Fibroblast of mammary gland (primary cell): ENCODE measurements at places on chromosomes 11 and 22.

DNA sequence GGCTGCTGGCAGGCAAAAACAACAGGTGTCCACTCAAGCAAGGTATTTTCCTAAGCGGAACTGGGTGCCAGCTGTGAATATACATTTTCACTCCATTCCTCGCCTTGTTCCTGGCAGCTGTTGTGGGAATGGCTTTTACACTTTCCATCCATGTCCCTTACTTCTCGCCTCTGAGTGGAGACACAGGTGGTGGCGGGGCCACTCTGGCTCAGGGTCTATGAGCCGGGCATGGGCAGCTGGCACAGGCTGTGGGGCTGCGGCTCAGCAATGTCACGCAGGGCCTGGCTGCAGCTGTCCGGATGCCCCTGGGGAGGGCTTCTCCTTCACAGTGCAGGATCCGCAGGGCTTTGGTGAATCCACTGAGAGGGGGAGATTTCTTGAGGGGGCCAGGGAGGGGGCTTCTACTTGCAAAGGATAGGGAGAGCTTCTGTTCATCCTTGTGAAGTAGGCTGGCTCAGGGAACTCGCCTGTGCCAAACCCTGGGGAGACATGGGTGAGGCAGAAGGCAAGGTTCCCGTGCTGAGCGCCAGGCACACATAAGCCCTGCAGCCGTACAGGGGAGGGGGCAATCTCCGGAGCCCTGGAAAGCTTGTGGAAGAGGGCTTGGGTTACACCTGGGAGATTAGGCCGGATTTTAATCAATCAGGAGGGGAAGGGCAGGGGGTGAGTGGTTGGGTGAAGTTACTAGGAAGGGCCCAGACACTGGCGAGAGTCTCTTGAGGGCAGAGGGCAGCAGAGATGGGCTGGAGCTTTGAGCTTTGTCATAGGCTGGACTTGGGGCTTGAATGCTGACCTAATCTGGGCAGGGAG lies 45.7 kb downstream of the KCNQ1OT1 start:
- no peak for DNase-seq

GRCh38 chr11:27124514-27125264 lies 84.1 kb downstream of the BBOX1 start:
- DNase-seq: peak; percentile 63

DNA sequence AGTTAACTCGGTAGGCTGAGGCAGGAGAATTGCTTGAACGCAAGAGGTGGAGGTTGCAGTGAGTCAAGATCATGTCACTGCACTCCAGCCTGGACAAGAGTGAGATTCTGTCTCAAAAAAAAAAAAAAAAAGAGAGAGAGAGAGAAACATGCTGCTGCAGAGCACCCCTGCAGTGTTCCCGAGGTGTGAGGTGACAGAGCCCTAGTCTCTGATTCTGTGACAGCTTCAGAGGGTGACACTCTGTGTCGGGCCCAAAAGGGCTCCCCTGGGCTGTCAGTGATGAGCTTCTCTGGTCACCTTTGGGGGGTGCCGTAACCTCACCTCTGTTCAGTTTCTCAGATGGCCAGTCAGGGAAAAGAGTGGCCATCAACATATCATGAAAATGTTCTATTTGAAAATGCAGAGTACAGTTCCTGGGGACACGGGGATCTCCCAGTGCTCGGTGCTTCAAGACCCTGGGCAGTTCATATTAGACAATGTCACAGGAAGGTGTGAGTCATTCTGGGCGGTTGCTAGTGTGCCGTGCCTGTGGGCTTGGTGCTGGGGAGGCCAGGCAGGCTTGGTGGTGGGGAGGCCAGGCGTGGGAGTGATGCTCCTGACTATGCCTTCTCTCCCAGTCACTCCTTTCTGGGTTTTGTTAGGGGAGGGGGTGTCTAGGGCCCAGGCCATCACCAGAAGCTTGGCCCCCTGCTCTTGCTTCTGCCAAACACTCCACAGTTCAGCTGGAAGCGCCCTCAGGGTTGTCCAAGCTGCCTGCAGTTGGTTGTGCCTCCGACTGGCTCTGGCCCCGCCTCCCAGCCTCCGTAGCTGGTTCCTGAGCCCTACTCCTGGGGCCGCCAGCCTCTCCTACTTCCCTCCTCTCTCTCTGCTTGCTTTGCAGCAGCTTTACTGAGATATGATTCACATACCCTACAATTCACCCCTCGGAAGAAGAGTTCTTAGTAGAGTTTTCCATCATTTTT lies 52.5 kb upstream of the CLDN5 start:
- peak; percentile 69 for DNase-seq

DNA sequence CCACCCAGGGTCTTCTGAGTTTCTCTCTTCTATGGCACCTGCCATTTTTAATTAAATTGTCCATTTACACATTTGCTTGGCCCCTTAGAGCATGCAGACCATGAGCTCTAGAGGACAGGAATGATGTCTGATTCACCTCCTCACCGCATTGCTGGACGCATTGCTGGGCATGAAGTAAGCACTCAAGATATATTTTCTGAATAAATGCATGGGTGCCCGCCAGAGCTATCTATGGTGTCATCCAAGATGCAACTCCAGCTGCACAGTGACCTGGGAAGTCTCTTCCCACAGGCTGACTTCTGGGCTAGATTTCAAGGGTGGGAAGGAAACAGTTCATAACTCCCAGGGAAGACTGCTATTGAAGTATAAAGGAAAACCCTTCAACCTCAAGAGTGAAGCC lies 66.6 kb upstream of the ASPHD2 start:
- DNase-seq: peak; percentile 68

DNA sequence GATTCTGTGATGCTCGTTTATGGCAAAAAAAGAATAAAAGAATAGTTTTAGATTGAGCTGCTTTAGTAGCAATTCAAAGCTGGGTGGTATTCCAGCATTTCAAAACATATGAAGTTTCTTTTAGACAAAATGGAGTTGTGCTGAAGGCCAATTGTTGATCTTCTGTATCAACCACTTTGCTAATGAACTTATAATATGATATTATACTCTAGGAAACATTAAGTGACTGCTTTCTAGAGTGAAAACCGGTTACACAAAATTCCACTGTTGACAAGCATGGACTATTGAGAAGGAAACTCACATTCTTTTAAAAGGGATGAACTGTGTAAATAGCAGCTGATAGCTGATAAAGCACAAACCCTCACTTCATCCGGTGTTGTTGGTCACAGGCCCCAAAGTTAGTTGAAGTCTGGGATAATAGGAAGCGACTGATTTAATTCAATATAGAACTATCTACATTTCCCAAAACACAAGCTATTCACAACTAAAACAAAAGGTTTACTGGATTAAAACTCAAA lies 255.1 kb downstream of the CADM1 start:
- DNase-seq: no peak

- peak; percentile 70 for DNase-seq
Observed at GRCh38 chr11:58316142-58316541, 42.7 kb downstream of the OR5B17 start.

GRCh38 chr11:48001438-48002021 lies 21.2 kb downstream of the PTPRJ start:
- DNase-seq: peak; percentile 94

DNA sequence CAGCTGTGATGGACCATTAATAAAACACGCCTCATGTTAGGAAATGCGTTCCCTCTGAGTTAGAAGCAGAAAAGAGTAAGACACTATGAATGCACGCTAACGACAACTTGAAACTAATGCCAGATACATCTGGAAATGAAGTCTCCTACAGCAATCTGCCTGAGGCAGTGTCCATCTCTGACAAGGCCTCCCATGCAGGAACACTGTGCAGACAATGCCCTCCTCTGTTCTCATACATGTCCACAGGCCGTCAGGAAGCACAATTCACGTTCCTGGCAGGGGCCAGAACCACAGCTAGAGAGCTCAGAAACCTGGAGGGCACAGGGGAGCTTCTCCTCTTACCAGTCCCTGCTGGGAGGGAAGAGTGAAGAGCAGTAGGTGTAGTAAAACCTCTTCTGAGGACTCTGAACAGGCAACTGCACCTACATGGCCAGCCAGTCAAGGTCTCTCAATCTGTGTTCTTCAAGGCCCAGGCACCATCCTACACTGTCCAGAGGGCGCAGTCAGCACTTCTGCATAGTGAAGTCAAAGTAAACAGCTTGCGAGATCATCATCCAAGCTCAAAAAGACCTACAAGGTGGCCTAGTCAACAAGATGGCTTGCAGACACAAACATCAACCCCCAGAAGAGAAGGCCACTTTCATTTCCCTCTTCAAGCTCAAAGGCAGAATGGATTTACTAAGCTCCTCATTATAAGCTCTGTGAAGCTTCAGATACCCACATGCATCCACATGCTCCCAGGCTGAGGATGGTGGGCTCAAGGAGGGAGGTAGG lies 41.5 kb upstream of the CYP2D6 start:
- DNase-seq: no peak

DNA sequence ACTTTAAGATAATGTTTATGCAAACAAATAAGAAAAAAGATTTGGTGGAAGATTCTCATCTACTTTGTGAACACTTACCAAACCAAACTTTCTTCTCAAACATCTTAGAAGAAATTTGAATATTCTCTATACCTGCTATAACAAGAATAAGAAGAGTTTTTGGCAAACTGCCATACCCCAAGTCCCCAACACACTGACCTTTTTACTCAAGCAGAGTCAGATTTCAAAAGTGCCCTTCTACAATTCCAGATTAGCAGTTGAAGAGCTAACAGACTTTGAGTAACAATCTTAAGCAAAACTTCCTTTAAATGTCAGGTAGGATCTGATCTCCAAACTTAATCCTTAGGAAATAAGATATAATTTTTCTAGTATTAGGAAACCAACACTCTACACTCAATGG lies 33.9 kb downstream of the TSG101 start:
- peak; percentile 2 for DNase-seq

DNA sequence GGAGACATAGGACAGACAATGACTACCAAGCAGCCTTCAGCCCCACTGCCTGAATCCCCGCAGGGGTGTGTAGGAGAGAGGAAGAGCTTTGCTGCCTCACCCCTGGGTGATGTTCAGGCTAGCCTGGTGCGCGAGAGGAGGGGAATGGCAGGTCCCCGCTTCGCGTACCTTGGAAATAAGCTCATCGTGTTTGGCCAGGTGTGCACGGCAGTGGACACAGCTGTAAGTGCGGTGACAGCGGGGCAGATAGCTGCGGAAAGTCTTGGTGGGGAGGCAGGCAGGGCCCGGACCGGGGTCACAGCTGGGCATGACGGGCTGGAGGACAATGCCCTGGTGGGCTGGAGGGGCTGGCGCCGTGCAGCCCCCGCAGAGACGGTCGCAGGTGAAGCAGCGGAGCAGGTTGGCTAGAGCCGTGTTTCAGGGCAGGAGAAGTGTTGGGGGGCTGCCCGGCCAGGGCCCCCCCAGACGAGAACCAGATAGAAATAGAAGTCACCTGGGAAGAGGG lies 2.9 kb downstream of the YPEL4 start:
- no peak for DNase-seq

- DNase-seq: no peak
Observed at GRCh38 chr11:115379528-115379927, 124.7 kb downstream of the CADM1 start.

GRCh38 chr22:49023161-49023878 lies 804.4 kb downstream of the BRD1 start:
- no peak for DNase-seq

DNA sequence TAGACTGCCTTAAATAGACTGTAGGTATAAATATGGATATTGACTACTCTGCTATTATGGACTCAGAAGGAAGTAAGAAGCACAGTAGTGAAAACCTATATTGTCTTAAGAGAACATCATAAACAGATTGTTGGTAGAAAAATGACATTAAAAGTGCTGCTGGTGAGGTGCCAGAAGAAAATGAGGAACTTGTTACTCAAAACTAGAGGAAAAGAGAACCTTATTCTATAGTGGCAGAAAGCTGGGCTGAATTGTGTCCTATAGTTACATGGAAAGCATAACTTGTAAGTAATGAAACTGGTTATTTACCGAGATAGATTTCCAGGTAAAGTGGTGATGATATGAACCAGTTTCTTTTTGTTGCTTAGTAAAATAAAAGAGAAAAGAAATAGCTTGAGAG lies 109.7 kb upstream of the CTSC start:
- DNase-seq: no peak

DNA sequence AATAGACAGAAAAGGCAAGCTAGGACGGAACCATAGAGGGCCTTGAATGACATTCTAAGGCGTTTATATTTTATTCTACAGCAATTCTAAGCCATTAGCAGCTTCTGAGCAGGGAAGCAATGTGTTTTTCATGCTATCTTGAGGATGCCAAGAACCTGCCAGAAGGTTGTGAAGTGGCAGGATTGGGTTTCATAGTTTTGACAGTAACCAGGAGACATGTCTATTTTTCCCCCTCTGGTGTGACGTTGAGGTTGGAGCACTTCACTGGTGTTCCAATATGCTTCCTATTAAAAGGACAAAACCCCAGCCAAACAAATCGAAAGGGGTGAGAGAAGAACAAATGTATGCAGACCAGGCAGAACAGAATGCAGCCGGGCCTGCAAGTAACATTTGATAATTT lies 148.2 kb downstream of the SPATA19 start:
- DNase-seq: no peak
